CD4-positive, alpha-beta memory T cell (primary cell): ENCODE measurements at places on chromosomes 6 and 20. TPM values are rescaled to one million over a fixed set of nuclear protein-coding genes. Genes with fewer than 3 reads are reported as not detected.

Gene CAGE1
- polyA plus RNA-seq: 0.05 TPM

Gene ZSWIM1
- 0.86 TPM for polyA plus RNA-seq

Gene EDN3
- polyA plus RNA-seq: not detected

Gene PRKN
- polyA plus RNA-seq: 0.50 TPM

Gene AGPAT1
- 16.4 TPM for polyA plus RNA-seq
